ENCODE measurements at places on chromosomes 3 and 15.

DNA sequence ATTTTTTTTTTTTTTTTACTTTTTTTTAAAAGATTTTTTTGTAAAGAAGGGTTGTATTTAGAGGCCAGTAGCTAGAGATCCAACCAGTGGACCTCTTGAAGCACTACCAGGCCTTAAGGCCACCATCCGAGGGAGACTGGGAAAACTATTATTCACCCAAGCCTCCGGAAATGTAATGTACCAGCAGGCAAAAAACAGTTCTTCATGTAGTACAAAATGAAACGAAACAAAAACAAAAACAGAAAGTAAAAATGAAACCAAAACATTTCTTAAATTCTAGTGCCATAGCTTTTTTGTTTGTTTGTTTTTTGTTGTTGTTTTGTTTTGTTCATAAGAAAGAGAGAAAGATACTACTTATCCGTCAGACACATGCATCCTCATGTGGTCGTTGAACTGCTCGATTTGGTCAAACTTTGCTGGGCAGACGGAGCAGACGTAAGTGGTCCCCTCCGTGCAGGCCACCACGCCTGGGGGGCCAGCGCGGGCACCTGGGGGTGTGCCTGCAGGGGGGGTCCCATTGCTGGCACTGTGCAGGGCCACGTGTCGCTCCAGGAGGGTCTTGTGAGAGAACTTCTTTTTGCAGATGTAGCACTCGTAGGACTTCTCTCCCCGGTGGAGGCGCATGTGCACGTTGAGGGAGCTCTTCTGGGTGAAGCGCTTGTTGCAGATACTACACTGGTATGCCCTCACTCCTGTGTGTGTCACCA is 45.0 kb downstream of the TIGIT start:
- DNase-seq: no peak

DNA sequence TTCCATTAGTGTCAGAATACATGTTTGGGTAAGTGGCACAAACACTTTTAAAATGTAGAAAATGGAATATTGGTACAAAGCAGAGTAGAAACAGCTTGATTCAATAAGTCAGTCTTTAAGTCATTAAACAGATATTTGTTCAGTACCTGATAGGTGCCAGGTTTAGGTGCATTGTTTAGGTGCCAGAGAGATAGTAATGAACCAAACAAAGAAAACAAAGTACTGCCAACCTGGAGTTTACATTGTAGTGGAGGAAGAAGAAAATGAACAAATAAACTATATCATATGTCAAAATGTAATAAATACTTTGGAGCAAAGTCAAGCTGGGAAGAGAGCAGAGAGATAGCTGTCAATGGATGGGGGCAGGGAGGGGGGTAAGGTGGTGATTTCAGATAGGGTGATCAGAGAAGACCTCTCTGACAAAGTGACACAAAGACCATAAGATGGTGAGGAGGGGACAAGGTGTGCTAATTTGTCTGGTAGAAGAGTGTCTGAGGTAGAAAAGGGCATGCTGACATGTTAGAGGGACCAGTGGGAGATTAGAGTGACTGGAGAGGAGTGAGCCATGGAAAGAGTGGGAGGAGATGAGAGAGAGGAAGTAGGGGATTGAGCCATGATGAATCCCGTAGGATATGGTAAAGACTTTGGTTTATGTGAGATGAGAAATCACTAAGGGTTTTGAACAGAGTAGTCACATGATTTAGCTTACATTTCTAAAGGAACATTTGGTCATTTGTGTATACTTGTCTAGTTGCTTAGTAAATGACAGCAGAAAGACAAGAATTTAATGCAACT is 128.2 kb downstream of the UBE2E2 start:
- DNase-seq: no peak

DNA sequence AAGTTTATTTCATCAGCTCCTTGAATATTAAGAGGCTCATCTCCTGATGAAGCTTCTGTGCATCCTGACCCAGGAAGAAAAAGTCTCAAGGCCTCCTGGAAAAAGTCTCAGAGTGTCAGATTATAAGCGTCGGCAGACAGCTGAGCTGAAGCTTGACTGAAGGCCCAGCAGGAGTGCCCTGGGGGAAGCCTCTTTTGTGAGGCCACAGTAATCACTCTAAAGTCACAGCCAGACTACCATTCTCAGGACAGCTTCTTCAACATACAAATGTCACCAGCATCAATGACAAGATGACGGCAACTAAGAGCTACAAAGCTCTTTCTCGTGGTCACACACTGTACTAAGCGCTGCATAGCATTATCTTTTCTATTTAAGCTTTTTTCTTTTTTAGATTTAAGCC is 72.7 kb upstream of the LRRN1 start:
- no peak for DNase-seq

GRCh38 chr3:27354161-27354560 is 15.0 kb downstream of the NEK10 start:
- no peak for DNase-seq

DNA sequence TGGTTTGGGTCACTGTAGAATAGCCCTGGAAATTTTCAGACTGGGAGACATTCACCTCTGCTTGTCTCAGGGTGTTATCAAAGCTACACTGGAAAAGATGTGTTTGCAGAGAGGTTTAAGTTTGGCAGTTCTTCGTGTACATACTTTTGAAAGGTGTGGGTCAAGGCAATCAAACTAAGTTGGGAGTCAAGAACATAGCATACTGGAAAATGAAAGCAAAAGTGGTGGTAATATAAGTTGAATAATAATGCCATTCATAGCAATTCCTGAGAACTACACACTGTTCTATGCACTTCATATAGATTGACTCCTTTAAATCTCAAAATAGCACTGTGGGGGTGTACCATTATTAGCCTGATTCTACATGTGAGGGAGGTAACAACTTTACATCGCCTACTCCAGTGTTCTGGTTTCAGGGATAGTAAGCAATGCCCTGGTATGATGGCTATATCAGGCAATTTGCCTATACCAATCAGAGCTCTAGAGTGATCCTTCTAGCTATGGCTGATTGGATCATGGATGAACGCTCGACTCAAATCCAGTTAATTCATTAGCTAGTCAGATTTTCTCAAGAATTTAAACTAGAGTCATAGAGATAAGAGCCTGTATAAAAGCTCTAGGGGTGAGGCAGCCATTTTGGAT is 44.6 kb upstream of the RASGRP1 start:
- no peak for DNase-seq

GRCh38 chr3:12308517-12308916 is 19.6 kb downstream of the PPARG start:
- no peak for DNase-seq

DNA sequence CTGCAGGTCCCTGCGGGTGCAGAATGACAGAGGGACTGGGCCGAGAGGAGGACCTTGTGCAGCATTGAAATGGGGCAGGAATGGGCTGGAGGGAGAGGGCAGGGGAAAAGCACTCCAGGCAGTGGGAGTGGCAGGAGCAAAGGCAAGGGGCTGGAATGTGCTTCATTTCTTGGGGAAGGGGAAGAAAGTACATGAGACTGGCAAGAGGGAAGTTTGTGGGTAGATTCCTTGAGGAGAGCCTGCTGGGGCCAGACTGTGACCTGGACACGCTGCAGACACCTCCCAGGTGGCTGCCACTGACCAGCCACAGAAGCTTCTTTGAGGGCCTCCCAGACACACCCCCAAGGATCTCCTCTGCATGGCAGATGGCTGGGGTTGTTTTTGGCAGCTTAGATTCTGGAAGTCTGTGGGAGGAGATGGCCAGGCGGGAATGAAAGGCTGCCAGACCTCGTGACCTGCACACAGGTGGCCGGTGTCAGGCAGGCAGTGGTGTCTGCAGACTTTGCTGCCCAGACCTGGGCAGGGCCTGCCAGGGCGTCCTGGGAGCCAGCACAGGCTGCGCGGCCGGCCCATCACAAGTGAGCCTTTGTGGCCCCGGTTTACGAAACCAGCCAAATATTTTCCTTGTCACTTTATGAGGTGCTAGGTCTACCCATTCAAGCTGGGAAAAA is 53.1 kb downstream of the SPSB4 start:
- DNase-seq: no peak

- no peak for DNase-seq
Observed at GRCh38 chr3:89145995-89146394, 38.6 kb downstream of the EPHA3 start.

DNA sequence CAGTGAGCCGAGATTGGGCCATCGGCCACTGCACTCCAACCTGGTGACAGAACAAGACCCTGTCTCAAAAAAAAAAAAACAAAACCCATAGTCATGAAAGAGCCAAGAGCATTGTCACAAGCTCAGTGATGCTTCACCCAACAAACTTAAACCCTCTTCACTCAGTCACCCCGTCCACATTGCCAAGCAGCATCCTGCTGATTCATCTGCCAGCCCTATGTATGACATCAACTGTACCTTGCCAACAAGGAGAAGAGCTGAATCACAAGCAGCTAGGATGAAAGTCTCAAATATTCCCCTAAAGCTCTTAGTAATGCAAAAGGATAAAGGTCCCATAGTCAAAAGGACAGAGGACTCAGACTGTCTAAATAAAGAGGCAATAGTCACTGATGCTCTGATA is 90.0 kb downstream of the ANO10 start:
- no peak for DNase-seq

DNA sequence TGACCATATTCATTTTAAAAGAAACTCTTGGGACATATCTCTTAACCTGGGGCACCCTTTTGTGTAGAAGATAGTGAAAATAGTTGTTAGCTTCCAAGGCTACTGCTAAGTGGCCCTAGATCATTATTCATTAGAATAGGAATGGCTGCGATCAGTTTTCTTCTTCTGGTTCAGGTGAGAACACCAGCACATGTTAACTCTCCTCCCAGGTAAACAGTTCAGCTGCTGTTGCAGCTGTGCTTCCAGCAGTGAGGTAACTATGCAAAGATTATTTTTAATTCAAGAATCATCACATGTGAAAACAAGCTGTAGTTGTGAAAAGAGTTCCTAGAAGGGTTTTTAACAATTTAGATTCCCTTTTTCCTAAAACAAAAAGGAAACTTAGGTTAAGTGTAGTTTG is 43.3 kb downstream of the ZPLD1 start:
- no peak for DNase-seq

GRCh38 chr3:123536153-123536895 is 48.5 kb downstream of the HACD2 start:
- no peak for DNase-seq

- no peak for DNase-seq
Observed at GRCh38 chr3:39808467-39809180, 785 bp upstream of the MYRIP start.

DNA sequence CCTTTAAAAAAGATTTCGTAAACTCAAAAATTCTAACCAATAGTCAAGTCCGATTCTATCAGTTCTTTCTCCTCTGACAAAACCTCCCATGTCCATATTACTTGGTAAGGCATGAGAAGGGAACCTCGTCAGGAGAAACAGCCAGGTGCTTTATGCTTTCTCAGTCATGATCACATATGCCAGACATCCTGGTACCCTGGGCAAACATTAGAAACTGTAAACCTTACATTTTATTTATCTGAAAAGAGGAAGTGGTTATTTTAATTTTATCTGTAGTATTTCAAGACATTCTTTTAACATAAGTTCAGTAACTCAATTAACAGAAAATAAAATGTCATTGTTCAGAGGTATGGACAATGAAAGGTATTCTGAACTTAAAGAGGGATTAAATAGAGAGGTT is 474.8 kb upstream of the GBE1 start:
- DNase-seq: no peak

DNA sequence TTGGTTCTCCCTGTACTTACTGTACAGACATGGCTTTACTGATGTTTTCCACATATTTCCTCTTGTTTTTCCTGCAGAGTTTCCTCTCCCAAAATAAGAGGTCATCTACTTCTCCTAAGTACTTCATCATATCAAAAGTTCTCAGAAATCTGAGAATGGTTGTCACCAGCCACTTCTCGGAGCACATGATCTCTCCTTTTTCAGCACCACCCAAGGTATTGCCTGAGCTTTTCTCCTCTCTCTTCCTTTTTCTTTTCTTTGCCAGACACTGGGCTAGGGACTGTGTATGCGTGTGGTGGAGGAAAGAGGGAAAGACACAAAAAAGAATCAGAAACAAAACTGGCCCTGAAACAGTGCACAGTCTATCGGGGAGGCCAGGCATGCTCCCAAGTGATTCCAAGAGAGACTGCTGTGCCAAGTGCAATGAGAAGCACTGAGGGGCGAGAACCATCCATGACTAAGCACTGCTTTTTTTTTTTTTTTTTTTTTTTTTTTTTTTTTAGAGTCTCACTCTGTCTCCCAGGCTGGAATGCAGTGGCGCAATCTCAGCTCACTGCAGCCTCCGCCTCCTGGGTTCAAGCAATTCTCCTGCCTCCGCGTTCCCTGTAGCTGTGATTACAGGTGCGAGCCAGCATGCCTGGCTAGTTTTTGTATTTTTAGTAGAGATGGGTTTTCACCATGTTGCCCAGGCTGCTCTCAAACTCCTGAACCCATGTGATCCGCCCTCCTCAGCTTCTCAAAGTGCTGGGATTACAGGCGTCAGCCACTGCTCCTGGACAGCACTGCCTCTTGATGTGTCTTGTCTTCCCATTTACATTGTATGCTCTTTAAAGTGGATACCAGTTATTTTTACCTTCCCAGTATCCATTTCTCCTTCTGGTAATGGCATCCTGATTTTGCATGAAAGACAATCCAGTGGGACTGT is 194.0 kb upstream of the FEZF2 start:
- no peak for DNase-seq

- no peak for DNase-seq
Observed at GRCh38 chr3:148642616-148643015, 55.1 kb upstream of the AGTR1 start.

DNA sequence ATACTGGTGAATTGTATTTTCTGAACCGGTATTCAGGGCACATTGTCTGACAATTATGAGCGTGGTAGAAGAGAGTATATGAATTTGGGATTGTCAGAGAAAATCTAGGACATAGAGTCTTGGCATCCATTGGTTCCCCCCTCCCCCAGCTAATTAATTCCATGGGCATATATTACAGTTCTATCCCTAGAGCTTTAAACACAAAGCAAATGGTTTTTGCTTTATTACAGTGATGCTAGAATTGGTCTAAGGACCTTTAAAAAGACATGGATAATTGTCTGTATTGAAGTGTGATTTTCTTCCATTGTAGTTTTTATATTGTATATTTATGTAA is 91.3 kb downstream of the FNDC3B start:
- DNase-seq: no peak

DNA sequence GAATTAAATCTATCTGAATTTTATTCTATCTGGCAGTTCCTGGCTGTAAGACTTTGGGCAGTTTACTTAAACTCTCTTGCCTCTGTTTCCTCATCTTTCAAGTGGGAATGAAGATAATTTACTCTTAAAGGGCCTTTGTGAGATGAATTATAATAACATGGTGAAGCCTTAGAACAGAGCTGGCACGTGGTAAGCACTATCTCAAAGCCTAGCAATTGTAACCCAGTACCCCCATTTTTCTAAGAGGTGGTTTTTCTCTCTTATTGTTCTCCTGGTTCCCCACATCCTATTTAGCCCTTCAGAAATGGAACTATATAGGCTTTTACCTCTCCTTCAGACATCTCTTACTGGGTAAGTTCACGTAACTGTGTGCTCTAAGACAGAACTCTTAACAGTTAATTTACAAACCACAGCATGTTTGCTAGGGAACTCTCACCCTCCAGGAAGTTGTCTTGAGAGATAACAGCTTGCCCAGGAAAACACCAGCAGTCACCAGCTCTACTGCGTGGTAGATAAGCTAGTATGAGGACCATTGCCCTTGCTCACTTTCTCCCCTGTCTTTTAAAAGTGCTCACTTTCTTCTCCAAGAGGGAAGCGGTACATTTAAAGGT is 12.3 kb upstream of the CRBN start:
- no peak for DNase-seq

Data from activated effector memory CD4-positive, alpha-beta T cell treated with Interleukin-2 at 50 U/mL for 16 hours (primary cell).